ENCODE measurements at places on chromosomes 7 and 10.

DNA sequence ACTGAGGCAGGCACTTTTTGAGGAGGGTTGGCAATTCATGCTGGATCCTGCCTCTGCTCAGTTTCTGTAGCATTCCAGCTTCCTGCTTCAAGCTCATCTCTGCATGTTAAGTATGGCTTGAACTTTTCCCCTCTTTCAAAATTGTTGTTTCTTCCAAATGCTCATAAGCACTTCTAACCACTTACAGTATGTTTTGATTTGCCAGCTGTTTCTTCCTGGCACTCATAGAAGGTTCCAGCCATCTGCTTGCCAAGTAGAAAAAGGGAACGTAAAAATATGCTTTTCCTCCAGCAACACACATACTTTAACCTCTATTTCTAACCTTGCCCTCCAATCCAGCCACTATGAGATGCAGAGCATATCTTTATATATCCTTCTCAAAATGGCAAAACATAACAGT, 692.6 kb upstream of the COBL start:
- no peaks in the 10 kb centered on the region for H3K36me3 ChIP-seq
- H3K4me1 ChIP-seq = peaks cover 6% of the 10 kb centered on the region
- no peak overlapping the region for H3K27ac ChIP-seq
- no peak overlapping the region for H3K4me3 ChIP-seq

DNA sequence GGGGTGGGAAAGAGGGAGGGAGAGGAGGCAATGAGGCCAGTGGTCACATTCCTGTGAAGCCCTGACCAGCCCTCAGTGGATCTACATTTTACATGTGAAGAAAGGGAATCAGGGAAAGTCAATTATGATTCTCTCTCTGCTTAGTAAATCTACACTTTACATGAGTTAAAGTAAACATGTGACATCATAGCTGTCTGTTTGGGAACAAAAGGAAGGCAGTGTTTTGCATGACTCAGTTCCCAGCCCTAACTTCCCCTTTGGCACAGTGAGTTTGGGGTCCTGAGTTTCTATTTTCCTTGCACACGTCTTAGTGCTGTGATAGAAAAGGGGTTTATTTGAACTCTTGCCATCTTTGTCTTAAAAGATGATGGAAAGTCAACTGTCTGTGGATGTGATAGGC, 615.1 kb downstream of the SDK1 start:
- H3K4me3 ChIP-seq = no peak overlapping the region
- no peaks in the 10 kb centered on the region for H3K36me3 ChIP-seq
- peaks cover 5% of the 10 kb centered on the region for H3K27me3 ChIP-seq

DNA sequence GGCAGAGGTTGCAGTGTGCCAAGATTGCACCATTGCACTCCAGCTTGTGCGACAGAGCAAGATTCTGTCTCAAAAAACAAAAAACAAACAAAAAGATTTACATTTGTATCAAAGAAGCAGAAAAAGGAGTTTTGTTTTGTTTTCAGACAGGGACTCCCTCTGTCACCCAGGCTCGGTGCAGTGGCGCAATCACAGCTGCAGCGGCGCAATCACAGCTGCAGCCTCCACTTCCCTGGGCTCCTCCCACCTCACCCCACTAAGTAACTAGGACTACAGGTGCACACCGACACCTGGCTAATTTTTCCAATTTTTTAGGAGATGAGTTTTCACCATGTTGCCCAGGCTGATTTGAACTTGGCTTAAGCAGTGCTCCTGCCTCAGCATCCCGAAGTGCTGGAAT, 1.8 kb downstream of the ARMC10 start:
- no peak overlapping the region for H3K27ac ChIP-seq
- H3K36me3 ChIP-seq = peaks cover 12% of the 10 kb centered on the region
- no peak overlapping the region for H3K4me3 ChIP-seq
- H3K27me3 ChIP-seq = peaks cover 13% of the 10 kb centered on the region
- DNase-seq = no peak

DNA sequence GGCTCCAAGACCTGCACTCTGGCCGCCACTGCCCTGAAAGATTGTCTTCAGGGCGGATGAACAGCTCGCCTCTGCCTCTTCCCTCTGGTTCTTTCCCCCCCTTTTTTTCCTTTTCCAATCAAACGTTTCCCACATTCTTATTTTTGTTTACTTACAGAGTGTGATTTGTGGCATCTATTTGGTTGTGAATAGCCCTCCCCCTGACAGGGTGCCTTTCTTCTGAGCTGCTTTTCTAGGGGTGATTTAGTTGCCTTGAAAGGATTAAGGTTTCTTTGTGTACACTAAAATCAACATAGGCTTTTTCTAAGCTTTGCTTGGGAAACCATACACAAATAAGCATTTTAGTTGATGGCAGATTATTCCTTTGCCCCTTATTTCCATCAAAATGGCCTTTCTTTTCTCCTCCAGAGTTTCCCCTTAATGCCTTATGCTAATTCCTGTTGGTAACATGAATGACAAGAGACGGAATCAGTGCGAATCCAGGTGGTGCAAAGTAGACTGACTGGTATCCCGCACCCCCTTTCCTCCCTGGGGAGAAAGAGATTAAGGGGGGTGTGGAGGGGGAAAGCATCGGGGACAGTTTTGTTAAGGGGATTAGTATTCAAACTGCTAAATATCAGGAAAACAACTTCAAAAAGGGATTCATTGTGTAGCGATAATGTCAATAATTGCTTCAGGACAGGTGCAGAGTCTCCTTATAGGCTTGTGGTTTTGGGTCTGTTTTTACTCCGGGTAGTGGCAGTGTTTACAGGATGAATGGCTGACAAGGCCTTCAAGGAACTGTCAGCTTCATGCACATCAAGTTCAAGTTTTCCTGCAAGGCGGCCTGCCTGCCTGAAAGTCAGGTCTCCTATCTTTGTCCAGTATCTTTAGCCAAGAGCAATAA, 431.6 kb upstream of the GALNT17 start:
- peaks cover 33% of the 10 kb centered on the region for H3K4me1 ChIP-seq
- H3K36me3 ChIP-seq = peaks cover 7% of the 10 kb centered on the region
- H3K4me3 ChIP-seq = no peak overlapping the region
- no peak for DNase-seq
- peaks cover 2% of the 10 kb centered on the region for H3K27me3 ChIP-seq
- H3K27ac ChIP-seq = no peak overlapping the region

- no peak for DNase-seq
- H3K4me3 ChIP-seq = no peak overlapping the region
- peaks cover 21% of the 10 kb centered on the region for H3K4me1 ChIP-seq
- no peaks in the 10 kb centered on the region for H3K27me3 ChIP-seq
- H3K27ac ChIP-seq = no peak overlapping the region
- H3K36me3 ChIP-seq = no peaks in the 10 kb centered on the region
Observed at GRCh38 chr7:114979803-114980507, 58.1 kb downstream of the MDFIC start.

DNA sequence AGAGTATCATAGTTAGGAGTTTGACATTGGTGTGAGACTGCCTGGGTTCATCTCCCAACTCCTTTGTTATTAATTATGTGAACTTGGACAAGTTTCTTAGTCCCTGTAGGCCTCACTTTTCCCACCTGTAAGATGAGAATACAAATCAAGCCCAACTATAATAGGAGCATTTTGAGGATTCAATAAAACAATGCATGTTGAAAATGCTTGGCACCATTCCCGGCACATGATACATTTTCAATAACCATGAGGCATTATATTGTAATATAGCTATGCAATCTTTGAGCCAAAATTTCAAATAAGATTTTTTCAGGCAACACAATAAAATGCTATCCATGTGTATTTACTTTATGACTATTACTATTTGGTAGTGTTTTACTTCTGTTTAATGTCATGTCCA, 229.0 kb upstream of the SP4 start:
- no peaks in the 10 kb centered on the region for H3K27me3 ChIP-seq
- H3K4me3 ChIP-seq = no peak overlapping the region
- H3K27ac ChIP-seq = no peak overlapping the region
- H3K36me3 ChIP-seq = no peaks in the 10 kb centered on the region
- no peaks in the 10 kb centered on the region for H3K4me1 ChIP-seq

GRCh38 chr7:143243614-143244013, 19.6 kb upstream of the GSTK1 start:
- no peaks in the 10 kb centered on the region for H3K4me1 ChIP-seq
- H3K27me3 ChIP-seq = peaks cover 5% of the 10 kb centered on the region
- H3K4me3 ChIP-seq = no peak overlapping the region

- peaks cover 4% of the 10 kb centered on the region for H3K4me1 ChIP-seq
- no peak overlapping the region for H3K4me3 ChIP-seq
- no peak overlapping the region for H3K27ac ChIP-seq
- H3K27me3 ChIP-seq = no peaks in the 10 kb centered on the region
Observed at GRCh38 chr10:89053555-89053954, 63.0 kb downstream of the FAS start.

DNA sequence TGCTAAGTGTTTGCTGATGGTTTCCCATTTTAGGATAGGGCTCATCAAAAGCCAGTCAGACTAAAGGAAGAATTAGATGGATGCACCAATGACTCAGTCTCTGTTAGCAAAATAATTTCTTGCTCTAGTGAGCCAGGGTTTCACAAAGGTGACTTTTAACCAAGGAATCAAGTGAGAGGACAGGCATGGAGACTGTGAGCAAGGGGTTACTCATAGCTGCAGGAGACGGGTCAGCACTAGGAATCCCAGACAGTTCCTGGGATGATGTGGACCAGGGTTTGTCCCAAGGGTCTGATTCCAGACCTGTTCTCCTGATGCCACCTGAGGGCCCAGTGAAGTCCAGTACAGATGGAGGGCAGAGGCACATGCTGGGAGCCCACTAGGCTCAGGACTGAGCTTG, 138.1 kb downstream of the NOC3L start:
- H3K4me1 ChIP-seq = no peaks in the 10 kb centered on the region
- H3K4me3 ChIP-seq = no peak overlapping the region
- H3K27me3 ChIP-seq = peaks cover 5% of the 10 kb centered on the region

DNA sequence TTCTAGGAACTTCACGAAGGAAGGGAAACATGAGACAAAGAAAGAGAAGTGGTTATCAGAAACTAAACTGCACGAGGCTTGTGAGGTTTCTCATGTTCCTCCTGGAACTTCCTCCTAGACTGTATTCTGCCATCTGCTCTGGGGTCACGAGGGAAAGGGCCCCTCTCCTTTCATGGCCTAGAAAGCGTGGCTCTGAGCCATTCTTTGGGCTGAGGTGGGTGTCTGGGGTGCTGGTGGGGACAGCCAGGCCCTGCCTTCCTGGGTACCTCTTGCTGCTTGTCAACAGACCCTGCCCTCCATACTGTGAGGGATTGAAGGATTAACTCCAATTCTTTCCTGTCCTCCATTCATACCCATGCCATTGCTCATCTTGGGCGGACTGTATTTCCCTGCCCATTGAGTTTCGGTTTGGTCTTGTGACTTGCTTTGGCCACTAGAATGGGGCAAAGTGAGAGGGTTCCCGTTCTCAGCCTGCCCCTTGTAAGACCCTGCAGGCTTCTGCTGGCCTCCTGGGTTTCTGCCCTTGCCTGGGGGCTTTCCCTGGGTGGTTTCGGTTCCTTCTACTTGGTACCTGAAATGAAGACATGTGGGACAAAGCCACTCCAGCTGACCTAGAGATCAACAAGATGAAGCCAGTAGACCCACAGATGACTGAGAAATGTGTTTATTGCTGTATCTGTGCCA, 14.9 kb upstream of the GIMAP8 start:
- H3K27me3 ChIP-seq = peaks cover 7% of the 10 kb centered on the region
- DNase-seq = no peak
- H3K27ac ChIP-seq = no peak overlapping the region
- H3K4me3 ChIP-seq = no peak overlapping the region
- no peaks in the 10 kb centered on the region for H3K36me3 ChIP-seq

Data from endothelial cell (in vitro differentiated cells).